ENCODE measurements at places on chromosomes 5 and 9.

GRCh38 chr9:100581661-100582060 is 3.8 kb downstream of the CAVIN4 start:
- no peak for DNase-seq

DNA sequence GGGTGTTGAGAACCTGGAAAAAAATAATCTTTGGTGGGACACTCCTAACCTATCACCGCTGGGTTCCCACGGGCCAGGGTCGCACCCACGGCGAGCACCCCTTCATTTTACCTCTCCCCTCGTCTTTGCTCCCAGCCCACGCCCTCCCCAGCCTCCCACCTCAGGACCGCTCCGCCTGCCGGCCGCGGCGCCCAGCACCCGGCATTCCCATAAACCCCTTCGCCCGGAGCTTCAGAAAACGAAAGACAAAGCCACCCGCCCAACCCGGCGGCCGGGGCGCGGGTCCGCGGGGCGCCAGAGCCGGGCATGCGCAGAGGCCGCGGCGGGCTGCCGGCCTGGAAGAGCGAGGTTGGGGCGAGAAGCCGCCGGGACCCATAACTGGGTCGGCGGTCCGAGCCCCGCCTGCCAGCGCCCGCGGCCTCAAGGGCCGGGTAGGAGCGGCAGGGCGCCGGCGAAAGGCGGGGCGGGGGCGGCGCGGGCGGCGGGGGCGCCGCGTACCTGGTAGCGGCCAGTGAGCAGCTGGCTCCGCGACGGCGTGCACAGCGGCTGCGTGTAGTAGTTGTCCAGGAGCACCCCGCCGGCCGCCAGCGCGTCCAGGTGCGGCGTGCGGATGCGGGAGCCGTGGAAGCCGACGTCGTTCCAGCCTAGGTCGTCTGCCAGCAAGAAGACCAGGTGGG is 533 bp downstream of the ARSB start:
- peak; percentile 73 for DNase-seq

DNA sequence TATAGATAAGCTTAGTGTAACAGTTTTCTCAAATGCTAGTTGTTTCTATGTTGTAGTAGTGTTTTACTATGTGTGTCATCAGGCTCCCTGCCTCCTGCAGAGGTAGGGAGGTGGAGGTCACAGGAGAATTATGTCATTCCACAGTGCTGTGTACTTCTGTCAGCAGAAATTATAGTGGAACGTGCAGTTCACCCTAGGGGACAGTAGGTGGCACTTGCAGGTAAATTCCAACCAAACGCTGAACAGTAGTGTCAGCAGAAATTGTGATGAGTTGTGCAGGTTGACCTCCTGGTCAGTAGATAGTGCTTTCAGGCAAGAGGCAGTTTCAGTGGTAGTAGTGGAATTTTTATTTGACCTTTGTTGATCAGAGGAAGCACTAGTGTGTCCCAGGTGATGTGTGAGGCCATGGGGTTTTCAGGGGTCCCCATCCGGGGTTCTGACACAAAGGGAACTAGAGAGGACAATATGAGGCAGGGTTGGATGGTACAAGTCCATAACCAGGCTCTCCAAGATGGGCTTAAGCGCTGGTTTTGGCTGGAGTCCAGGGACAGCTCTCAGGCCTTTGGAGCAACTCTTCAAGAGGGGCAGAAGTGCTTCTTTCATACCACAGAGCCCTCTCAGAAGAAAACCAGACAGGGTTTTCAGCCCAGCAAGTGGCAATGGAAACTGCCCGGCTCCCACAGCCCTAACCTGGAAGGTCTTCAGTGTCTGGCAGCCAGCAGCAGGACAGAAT is 402.9 kb downstream of the CYLC2 start:
- peak; percentile 22 for DNase-seq

DNA sequence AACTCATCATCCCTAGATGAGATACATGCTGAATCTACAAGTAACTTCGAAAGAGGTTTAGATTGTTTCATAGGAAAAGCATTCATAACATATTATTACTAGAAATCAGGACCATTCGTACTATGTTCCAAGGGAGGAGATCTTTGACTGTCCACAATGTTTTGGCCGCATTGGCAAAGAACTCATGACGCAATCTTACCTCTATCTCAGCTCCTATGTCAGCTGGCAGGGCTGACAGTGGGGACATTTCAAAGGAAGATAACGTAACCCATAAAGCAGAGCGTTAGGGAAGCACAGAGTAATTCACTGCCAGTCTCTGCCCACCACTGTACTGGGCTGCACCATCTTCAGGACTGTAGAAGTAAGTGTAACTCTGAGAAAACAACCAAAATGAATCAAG is 69.7 kb downstream of the EFNA5 start:
- DNase-seq: no peak

- DNase-seq: no peak
These were observed 215.9 kb upstream of the DMRT1 start for GRCh38 chr9:625613-626012.

GRCh38 chr5:65736011-65736410 is 14.0 kb downstream of the NLN start:
- DNase-seq: no peak
